ENCODE measurements at places on chromosomes 2 and 18. TPM values are rescaled to one million over a fixed set of nuclear protein-coding genes. Genes with fewer than 3 reads are reported as not detected.

FIGLA gene
- not detected for polyA plus RNA-seq

GRCh38 chr2:172223601-172224054, 120.9 kb upstream of the DLX2 start:
- H3K4me3 ChIP-seq: no peak overlapping the region
- no peaks in the 10 kb centered on the region for H3K36me3 ChIP-seq
- no peaks in the 10 kb centered on the region for H3K27me3 ChIP-seq

DNA sequence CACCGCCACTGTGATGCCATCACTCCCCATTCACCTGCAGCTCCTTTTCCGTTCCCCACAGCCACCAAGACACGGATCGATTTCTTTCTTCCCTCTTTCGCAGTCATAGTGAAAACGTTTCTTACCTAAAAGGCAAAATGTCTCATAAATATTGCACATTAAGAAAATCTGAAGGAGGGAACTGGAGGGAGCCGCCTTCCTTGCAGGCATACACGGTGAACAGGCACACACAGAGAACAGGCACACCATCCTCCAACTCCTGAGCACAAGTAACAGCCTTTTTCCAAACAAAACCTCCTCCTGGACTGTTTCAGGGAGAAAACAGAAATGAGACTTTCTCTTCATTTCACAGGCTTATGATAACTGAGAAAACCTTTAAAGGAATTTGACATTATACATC, 17.0 kb downstream of the MRPS5 start:
- H3K36me3 ChIP-seq: peaks cover 70% of the 10 kb centered on the region
- H3K4me3 ChIP-seq: no peak overlapping the region
- DNase-seq: no peak
- H3K27me3 ChIP-seq: no peaks in the 10 kb centered on the region
- no peak overlapping the region for H3K27ac ChIP-seq

DNA sequence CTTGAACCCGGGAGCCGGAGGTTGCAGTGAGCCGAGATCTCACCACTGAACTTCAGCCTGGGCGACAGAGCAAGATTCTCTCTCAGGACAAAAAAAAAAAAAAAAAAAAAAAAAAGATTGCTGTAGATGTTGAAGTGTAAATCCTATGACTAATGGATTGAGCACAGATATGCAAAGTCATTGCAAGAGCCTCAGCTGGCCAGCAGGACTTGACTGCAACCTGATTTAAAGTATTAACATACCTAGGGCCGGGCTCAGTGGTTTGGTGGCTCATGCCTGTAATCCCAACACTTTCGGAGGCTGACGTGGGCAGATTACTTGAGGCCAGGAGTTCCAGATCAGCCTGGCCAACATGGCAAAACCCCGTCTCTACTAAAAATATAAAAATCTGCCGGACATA, 103.4 kb upstream of the MSH2 start:
- no peaks in the 10 kb centered on the region for H3K27me3 ChIP-seq
- peaks cover 33% of the 10 kb centered on the region for H3K4me1 ChIP-seq
- no peak for DNase-seq
- peak overlapping the region; percentile 23 for H3K27ac ChIP-seq
- no peak overlapping the region for H3K4me3 ChIP-seq
- no peaks in the 10 kb centered on the region for H3K36me3 ChIP-seq

GRCh38 chr18:14959550-14959949, 211.6 kb downstream of the ANKRD30B start:
- H3K36me3 ChIP-seq: no peaks in the 10 kb centered on the region
- no peak for DNase-seq
- H3K27me3 ChIP-seq: no peaks in the 10 kb centered on the region
- H3K4me3 ChIP-seq: no peak overlapping the region
- no peaks in the 10 kb centered on the region for H3K4me1 ChIP-seq
- H3K27ac ChIP-seq: no peak overlapping the region

DNA sequence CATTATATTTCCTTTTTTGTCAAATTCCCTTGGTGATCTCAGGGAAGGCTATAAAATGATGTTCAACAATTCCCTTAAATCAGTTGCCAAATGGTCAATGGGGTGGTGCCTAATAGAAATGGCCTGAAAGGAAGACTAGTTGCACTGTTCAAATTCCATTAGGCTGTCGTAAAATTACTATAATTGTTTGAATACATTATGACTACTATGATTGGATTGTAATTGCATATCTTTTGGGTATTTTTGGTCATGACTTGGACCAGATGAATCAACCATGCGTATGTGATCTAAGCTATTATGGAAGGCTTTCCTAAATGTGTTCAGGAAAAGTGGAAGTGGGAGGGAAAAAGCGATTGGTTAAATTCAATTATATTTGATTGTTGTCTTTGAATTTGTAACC, 41.3 kb upstream of the KCNE4 start:
- no peaks in the 10 kb centered on the region for H3K4me1 ChIP-seq
- H3K27me3 ChIP-seq: no peaks in the 10 kb centered on the region
- no peak for DNase-seq
- H3K27ac ChIP-seq: no peak overlapping the region
- no peak overlapping the region for H3K4me3 ChIP-seq

DNA sequence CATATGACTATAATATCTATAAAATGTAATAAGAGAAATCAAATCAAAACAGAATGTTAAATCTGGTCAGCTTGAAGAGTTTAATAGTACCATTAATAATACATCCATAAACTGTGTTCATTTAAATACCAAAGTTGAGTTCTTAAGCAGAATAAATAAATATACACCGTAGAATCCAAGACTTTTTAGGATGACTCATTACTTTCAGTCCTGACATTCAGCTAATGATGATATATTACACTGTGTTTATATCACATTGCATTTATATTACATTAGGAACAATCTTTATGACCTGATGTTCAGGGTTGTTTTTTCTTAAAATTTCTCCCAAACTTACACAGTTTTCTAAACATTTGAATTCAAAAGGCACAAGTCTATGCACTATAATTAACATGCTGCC, 331.3 kb downstream of the SS18 start:
- no peak for DNase-seq
- no peaks in the 10 kb centered on the region for H3K4me1 ChIP-seq
- H3K4me3 ChIP-seq: no peak overlapping the region

GRCh38 chr2:126826491-126826890, 72.2 kb upstream of the TEX51 start:
- H3K27ac ChIP-seq: no peak overlapping the region
- no peaks in the 10 kb centered on the region for H3K27me3 ChIP-seq
- no peaks in the 10 kb centered on the region for H3K4me1 ChIP-seq
- H3K36me3 ChIP-seq: no peaks in the 10 kb centered on the region
- no peak overlapping the region for H3K4me3 ChIP-seq
- no peak for DNase-seq

- no peaks in the 10 kb centered on the region for H3K27me3 ChIP-seq
- H3K4me3 ChIP-seq: no peak overlapping the region
- no peak for DNase-seq
- H3K36me3 ChIP-seq: no peaks in the 10 kb centered on the region
Measured at GRCh38 chr2:29000481-29000880, 19.4 kb downstream of the TOGARAM2 start.

- no peaks in the 10 kb centered on the region for H3K27me3 ChIP-seq
- no peak overlapping the region for H3K27ac ChIP-seq
- H3K4me1 ChIP-seq: peaks cover 10% of the 10 kb centered on the region
- no peak overlapping the region for H3K4me3 ChIP-seq
Measured at GRCh38 chr2:38743672-38744398, 7.3 kb downstream of the SRSF7 start.

DNA sequence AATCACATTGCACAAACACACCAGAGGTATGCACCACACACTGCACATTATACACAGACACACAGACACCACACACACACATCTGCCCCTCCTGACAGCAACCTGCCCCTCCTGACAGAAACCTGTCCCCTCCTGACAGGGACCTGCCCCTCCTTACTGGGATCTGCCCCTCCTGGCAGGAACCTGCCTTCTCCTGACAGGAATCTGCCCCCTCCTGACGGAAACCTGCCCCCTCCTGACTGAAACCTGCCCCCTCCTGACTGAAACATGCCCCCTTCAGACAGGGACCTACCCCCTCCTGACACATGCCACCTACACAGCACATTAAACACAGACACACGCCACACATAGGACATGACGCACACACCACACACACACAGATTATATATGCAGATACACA, 88.9 kb downstream of the PXDN start:
- H3K27ac ChIP-seq: no peak overlapping the region
- no peak overlapping the region for H3K4me3 ChIP-seq
- H3K4me1 ChIP-seq: no peaks in the 10 kb centered on the region
- peaks cover 23% of the 10 kb centered on the region for H3K36me3 ChIP-seq
- DNase-seq: no peak

DNA sequence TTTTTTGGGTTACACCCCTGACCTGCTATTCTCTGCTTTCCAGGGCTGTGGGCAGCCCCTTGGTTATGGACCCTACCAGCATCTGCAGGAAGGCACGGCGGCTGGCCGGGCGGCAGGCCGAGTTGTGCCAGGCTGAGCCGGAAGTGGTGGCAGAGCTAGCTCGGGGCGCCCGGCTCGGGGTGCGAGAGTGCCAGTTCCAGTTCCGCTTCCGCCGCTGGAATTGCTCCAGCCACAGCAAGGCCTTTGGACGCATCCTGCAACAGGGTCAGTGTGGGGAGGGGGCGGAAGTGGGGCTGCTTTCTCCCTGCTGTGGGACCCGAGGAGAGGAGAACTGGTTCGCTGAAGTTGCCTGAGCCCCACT, 9.7 kb upstream of the WNT10A start:
- no peak for DNase-seq
- no peaks in the 10 kb centered on the region for H3K36me3 ChIP-seq
- peaks cover 3% of the 10 kb centered on the region for H3K4me1 ChIP-seq
- peaks cover 97% of the 10 kb centered on the region for H3K27me3 ChIP-seq
- H3K27ac ChIP-seq: no peak overlapping the region

GRCh38 chr2:230447455-230448451, 31.8 kb downstream of the SP100 start:
- H3K4me1 ChIP-seq: no peaks in the 10 kb centered on the region
- peaks cover 58% of the 10 kb centered on the region for H3K36me3 ChIP-seq
- DNase-seq: no peak
- no peak overlapping the region for H3K4me3 ChIP-seq

- no peaks in the 10 kb centered on the region for H3K36me3 ChIP-seq
- no peaks in the 10 kb centered on the region for H3K27me3 ChIP-seq
- H3K4me3 ChIP-seq: no peak overlapping the region
- no peak for DNase-seq
- no peaks in the 10 kb centered on the region for H3K4me1 ChIP-seq
Measured at GRCh38 chr2:72782520-72782919, 43.3 kb downstream of the EXOC6B start.
